Stimulated activated CD4-positive, alpha-beta T cell treated with anti-CD3 and anti-CD28 coated beads, Interleukin-2, amount 100 ng/mL, for 24 hours (primary cell): ENCODE measurements at places on chromosomes 13 and 19.

- DNase-seq: no peak
Observed at GRCh38 chr19:50957587-50957986, 4.7 kb upstream of the KLK5 start.

- DNase-seq: no peak
Observed at GRCh38 chr13:77213644-77214043, 113.2 kb downstream of the MYCBP2 start.

DNA sequence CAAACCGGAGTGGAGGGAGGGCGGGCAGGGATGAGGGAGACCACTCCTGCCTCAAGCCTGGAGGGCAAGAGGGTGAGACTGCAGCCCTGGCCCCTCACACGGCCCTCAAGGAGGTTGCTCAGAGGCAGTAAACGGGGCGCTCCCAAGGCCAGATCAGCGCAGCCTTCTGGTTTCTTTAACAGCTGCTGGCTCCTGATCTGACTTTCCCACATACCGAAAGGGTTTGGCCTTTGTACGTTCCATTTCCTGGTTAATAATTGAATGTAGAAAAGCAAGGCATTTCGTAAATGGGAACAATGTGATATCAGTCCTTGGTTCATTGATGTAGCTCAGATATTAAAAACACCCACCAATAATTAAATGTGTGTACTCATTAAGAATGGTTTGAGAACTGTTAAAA is 71.5 kb downstream of the GGACT start:
- DNase-seq: no peak

DNA sequence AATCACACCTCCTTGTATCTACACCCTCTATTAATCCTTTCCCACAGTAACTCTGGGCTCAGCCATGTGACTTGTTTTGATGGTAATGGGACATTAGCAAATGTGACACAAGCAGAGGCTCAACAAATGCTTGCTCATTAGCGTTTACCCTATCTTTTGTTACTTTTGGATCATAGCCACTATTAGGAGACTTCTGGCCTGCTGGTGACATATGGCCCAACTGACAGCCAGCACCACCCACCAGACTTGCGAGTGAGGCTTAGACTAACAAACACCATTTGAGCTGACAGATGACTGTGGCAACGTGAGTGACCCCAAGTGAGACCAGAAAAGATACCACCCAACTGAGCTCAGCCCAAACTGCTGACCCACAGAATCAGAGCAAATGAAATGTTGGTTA is 154.1 kb downstream of the OLFM4 start:
- DNase-seq: no peak

- DNase-seq: no peak
Observed at GRCh38 chr19:17687141-17687856, 855 bp downstream of the UNC13A start.
